ENCODE measurements at places on chromosomes 4 and X.

GRCh38 chrX:38494239-38494823, 67.0 kb upstream of the TSPAN7 start:
- no peak for DNase-seq

DNA sequence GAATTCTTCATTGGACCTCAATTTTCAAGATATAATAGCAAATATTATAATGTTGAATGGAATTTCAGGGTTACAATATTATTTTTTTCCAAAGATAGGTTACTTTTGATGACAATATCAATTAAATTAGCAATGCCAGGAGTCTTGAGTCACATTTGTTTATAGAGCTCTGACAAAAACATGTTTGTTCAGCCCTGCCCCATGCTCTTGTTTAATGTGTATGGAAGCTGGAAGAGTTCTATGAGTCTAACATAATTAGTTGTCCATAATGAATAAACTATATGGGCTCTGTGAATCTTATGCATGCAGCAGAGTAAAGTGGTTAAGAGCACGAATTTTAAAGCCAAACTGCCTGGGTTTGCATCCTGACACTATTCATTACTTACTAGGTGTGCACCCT, 22.9 kb upstream of the ALB start:
- no peak for DNase-seq

DNA sequence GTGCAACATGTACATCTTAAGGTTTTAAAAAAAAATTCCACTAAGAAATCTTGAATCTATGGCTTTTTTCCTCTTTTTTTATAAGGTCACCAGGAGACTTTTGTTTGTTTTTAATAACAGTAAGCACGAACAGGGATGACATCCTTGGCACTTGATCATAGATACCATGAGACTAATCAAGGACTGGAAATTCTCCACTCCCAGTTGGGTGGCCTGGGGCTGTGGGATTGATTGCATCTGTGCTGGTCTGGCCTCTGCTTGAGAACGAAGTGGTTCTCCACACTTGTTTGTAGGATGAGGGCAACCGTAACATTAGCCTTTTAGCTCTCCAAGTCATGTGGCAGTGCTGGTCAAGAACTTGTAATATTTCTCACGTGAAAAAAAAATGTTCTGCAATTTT, 35.4 kb downstream of the SNX25 start:
- DNase-seq: no peak

GRCh38 chr4:27016551-27016950, 155.9 kb downstream of the STIM2 start:
- DNase-seq: no peak

- DNase-seq: no peak
Observed at GRCh38 chrX:13868591-13868990, 51.7 kb upstream of the GPM6B start.

Measured in vagina (tissue), 2 donors.